ENCODE measurements at places on chromosomes 3 and 15.

DNA sequence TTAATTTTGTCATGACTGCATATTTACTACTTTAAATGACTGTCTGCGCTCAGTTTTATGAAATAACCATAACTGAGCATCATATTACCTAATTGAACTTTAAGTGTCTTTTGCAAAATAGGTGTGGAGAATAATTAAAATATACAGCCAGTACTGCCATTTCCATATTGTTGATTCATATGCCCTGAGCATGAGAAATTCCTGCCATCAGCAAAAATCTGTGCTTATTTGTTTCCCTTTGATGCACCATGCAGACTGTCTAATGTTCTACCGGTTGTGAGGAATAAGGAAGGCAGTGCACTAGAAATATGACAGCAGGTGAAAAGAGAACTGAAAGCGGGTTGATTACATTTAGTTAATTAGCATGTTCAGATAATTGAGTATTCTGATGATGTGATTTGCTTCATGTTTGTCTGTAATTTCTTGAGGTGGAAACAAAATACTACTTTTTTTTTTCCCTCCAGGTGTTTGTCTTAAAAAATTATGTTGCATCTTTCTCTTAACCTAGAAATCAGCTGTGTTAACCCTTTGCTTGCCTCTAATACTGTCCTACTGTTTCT, 229.4 kb upstream of the AZI2 start:
- DNase-seq = no peak

GRCh38 chr3:171489348-171489747, 29.1 kb upstream of the TNIK start:
- no peak for DNase-seq

- DNase-seq = no peak
These were observed 32.4 kb upstream of the PLSCR2 start for GRCh38 chr3:146501752-146502151.

DNA sequence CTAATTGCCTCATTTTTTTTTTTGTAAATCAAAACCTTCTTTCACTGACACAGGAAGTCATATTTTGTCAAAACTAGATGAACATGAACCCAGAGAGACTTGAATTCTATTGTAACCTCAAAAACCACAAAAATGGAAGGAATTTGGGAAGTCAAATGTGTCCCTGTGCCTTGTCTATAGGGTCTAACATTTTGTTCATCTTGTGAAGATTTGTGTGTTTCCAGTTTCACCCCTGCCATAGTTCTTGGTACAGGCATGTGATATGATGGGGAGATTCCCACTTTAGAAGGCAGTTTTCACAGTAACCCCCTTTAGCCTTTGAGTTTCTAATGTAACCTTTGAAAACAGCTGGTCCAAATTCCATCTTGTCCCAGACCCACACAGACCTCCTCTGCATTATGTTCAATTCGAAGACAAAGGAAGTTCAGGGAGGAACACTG, 318.5 kb upstream of the ADAMTS9 start:
- no peak for DNase-seq

- DNase-seq = no peak
These were observed 1.3 kb upstream of the MEF2A start for GRCh38 chr15:99564221-99565048.

GRCh38 chr3:113200946-113201345, 10.4 kb upstream of the BOC start:
- no peak for DNase-seq

- no peak for DNase-seq
These were observed 40.2 kb upstream of the UBE2E2 start for GRCh38 chr3:23162934-23163333.

- DNase-seq = no peak
These were observed 5.7 kb downstream of the PLCH1 start for GRCh38 chr3:155739154-155739553.

GRCh38 chr15:72161361-72162132, 36.0 kb downstream of the GRAMD2A start:
- peak; percentile 21 for DNase-seq

DNA sequence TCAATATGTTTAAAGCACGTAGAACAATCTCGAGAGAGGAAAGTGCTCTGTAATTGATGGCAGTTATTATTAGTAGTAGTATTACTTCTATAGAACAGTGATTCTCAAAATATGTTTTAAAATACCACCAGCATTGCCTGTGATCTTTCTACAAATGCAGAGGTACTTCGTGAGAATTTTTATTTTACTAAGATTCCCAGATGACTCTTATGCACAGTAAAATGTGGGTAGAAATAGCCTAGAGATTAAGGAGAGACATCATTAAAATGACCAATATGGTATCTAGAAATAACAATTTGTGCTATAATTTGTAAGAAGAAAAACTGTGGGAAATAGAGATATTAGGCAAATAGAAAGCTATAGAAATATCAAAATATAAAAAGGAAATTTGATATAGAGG, 157.9 kb downstream of the SUCNR1 start:
- DNase-seq = no peak

GRCh38 chr15:78002996-78003395, 74.5 kb downstream of the TBC1D2B start:
- DNase-seq = no peak

DNA sequence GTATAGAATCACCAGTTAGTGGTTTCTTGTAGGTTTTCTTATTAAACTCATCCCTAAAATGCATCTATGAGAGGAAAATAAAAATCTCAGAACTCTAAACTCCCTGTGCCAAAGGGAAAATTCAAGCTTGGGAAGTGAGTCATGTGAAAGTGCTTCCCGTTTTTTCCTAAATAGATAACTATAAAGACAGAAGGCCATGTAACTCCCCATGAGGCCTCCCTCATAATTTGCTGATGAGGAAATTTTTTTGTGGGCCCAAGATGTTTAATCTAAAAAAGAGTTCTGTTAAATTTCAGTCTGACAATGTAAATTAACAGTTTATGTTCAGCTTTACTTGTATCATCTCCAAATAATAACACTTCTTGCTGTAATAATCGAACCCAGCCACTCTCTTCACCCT, 1273.9 kb downstream of the OTOL1 start:
- no peak for DNase-seq

GRCh38 chr3:182000447-182000846, 288.7 kb downstream of the SOX2 start:
- DNase-seq = no peak

DNA sequence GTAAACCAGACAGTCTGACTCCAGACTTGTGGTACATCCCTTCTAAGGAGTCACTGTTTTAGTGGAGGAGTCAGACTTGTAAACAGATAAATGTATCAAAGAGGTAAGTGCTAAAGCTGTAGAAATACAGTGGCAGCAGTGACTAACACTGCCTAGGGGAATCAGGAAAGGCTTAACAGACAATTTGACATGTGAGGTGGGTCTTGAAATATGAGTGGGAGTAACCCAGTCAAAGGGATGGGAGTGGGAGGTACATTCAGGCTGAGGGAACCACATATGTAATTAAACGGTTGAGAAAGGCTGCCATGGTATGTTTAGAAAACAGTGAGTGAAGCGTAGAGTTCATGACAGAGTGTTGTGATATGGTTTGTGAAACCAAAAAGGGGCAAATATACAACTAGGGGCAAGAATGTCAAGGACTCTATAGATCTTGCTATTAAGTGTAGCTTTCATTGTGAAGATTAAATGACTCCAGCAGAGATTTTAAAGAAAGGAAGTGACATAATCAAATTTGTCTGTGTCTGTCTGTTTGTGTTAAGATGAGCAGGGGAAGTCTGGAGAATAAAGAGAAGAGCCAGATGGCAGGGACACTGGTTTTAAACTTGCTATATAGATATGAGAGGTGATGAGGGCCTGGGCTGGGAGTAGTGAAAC, 11.2 kb upstream of the ALCAM start:
- no peak for DNase-seq
